IPS DF 6.9 (cell line): ENCODE measurements at places on chromosomes 2 and 18.
A peak's percentile ranks its signal among the peaks of the same experiment; 100 is the strongest.

GRCh38 chr2:121065239-121065638 lies 219.8 kb downstream of the TFCP2L1 start:
- DNase-seq: no peak

DNA sequence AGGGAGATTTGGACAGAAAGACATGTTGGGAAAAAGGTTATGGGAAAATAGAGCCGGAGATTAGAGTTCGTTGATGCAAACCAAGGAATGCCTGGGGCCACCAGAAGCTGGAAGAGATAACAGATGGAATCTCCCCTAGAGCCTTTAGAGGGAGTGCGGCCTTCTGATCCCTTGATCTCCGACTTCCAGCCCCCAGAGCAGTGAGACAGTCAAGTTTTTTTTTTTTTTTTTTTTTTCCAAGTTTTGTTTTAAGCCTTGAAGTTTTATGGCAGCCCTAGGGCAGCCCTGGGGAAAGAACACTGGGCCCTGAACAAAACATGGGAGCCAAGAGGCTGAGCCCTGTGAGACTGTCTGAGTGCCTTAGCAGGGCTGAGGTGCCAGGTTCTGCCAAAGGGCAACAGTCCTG lies 6.5 kb downstream of the DGKD start:
- DNase-seq: no peak

DNA sequence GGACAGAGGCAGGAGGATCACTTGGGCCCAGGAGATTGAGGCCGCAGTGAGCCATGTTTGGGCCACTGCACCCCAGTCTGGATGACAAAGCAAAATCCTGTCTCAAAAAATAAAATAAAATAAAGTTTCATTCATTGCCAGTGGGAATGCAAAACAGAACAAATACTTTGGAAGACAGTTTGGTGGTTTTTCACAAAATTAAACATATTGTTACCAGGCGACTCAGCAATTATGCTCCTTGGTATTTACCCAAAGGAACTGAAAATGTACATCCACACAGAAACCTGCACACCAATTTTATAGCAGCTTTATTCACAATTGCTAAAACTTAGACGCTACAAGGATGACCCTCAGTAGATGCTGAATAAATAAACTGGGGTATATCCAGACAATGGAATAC lies 35.8 kb downstream of the FOSL2 start:
- DNase-seq: no peak

- no peak for DNase-seq
These were observed 32.1 kb upstream of the DPP4 start for GRCh38 chr2:162106146-162106551.

DNA sequence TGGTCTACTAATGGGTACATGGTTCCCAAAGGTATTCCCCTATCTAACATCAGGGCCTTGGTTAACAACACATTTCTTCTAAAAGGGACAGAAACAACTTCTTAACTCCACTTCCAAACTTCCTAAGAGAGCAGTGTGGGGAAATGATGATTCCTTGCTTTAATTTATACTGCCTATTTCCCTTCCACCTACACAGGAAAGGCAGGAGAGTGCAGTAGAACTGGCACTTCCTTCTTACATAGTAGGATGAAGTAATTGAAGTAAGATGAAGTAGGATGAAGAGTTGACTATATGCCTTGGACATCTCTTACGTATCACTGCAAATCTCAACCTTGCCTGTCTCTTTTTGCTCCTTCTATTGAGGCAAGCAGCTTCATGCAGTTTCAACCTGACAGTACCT lies 54.7 kb downstream of the CD28 start:
- DNase-seq: no peak

GRCh38 chr2:147002256-147002655 lies 842.6 kb upstream of the ACVR2A start:
- DNase-seq: no peak

DNA sequence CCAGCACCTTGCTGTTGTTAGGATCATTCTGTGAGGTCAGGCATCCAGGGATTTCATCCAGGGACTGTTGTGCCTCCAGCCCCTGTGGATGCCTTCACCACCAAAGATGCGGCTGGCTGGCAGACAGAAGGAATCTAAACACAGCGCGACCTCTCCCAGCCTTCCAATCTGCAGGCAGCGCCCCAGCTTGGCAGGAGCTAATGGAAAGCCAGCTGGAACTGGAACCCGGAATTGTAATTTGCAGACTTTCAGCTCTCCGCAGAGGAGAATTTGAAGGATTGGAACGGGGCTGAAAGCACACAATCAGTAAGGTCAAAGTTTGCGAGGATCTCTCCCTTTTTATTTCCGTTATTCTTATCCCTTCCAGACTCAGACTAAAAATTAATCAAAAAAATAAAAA lies 127.8 kb downstream of the TRIB2 start:
- no peak for DNase-seq

- DNase-seq: no peak
These were observed 212.2 kb downstream of the TRIB2 start for GRCh38 chr2:12928775-12929401.

- DNase-seq: no peak
These were observed 160.0 kb downstream of the NDUFA10 start for GRCh38 chr2:239865059-239865639.

GRCh38 chr2:27174638-27175037 lies 25.8 kb downstream of the TCF23 start:
- DNase-seq: no peak

DNA sequence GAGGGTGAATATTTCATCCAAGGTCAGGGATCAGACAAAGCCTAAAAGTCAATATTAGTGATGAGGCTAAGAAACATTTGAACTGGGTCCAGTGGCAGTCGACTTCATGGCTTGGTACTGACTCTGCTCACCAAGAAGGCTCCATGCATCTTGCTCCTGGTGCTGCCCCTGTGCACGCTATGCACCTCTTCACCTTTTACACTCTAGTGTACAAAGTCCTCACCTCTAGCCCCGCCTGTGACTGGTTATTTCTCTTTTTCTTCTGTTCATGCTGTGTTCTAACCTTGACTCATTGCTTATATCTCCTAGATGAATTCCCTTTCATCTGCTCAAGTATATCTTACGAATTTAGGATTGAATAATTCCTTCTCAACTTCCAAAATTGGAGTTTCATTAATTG lies 52.4 kb upstream of the ZNF385B start:
- DNase-seq: no peak

GRCh38 chr2:38959938-38960608 lies 70.4 kb downstream of the ARHGEF33 start:
- peak; percentile 63 for DNase-seq

DNA sequence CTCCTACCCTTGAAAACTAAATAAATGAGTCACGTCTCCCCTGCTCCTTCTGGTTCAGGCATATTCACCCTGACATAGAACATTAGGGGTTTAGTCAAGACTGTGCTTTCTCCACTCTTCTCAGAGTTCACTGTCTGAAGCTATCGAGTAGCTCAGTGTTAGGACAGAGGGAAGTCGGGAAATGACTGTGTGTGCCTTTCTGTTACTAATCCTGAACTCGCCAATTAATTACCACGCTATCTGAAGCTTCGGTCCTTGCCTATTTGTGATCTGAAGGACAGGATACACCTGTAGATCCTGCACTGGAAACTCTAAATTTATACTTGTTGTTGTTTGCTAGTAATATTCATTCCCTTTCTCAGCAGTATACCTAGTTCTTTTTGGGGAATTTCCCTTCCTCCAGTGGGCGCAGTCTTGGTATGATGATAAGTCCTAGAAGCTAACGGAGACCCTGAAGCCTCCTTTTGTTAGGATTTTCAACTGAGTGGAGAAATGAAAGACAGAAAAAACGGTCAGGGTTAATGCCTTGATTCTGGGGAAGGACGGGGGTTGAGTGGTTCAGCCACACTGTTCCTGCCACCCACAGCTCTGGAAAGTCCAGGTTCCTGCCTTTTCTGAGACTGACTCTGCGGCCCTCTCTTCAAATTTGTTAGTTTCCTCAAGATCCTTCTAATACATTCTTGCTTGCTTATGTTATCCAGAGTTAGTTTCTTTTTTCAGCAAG lies 218.0 kb downstream of the DLGAP1 start:
- DNase-seq: no peak

GRCh38 chr2:204550751-204551511 lies 5.7 kb downstream of the PARD3B start:
- no peak for DNase-seq

DNA sequence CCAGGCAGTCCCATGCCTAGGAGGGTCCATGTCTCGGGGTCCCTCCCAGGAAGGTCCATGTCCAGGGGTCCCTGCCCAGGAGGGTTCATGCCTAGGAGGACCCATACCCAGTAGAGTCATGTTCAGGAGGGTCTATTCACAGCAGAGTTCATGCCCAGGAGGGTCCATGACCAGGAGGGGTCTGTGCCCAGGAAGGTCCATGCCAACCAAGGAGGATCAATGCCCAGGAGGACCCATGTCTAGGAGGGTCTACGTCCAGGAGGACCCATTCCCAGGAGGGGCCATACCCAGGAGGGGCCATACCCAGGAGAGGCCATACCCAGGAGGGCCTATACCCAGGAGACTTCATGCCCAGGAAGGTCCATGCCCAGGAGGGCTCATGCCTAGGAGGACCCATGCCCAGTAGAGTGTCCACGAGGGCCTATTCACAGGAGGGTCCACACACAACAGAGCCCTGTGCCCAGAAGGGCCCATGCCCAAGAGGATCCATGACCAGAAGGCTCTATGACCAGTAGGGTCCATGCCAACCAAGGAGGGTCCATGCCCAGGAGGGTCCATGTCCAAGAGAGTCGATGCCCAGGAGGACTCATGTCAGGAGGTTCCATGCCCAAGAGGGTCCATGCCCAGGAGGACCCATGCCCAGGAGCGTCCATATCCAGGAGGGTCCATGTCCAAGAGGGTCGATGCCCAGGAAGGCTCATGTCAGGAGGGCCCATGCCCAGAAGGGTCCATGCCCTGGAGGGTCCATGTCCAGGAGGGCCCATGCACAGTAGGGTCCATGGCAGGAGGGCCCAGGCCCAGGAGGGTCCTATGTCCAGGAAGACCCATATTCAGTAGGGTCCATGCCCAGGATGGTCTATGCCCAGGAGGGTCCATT lies 10.1 kb downstream of the GPR35 start:
- no peak for DNase-seq

- no peak for DNase-seq
These were observed 36.1 kb downstream of the RNF152 start for GRCh38 chr18:61856678-61857077.

- no peak for DNase-seq
These were observed 323.1 kb downstream of the NBAS start for GRCh38 chr2:15238028-15238427.

GRCh38 chr2:228417956-228418355 lies 236.5 kb upstream of the SPHKAP start:
- DNase-seq: no peak

DNA sequence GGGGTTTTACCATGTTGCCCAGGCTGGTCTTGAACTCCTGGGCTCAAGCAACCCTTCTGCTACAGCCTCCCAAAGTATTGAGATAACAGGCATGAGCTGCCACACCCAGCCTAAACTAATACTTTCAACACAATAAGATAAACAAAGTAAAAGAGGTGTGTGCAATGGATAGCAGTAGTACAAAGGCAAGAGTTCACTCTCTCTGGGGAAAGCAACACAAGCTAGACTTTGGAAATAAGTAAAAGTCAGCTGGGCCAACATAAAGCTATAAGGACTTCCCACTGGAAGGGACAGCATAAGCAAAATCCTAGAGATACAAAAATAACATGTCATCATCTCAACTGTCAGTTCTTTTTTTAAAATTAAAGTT lies 5.2 kb upstream of the NOSTRIN start:
- no peak for DNase-seq

GRCh38 chr18:32582455-32582854 lies 111.8 kb upstream of the GAREM1 start:
- no peak for DNase-seq

DNA sequence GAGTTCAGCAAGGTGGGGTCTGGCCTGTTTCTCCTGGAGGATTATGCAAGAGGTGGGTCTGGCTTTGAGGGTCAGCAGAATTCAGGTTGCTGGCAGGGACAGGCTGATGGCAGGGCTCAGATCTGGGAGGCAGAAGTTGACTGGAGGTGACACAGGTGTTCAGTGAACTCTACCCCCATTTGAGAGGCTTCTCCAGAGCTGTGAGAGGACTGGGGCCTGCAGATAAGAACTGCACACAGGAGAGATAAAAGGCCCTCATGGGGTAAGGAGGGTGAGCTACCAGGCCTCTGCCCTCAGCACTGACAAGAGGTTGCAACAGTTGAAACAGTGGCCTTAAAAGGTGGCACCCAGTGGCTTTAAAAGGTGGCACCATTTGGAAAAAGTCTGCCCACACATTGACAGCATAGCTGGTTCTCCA lies 13.1 kb downstream of the MOCOS start:
- DNase-seq: no peak

DNA sequence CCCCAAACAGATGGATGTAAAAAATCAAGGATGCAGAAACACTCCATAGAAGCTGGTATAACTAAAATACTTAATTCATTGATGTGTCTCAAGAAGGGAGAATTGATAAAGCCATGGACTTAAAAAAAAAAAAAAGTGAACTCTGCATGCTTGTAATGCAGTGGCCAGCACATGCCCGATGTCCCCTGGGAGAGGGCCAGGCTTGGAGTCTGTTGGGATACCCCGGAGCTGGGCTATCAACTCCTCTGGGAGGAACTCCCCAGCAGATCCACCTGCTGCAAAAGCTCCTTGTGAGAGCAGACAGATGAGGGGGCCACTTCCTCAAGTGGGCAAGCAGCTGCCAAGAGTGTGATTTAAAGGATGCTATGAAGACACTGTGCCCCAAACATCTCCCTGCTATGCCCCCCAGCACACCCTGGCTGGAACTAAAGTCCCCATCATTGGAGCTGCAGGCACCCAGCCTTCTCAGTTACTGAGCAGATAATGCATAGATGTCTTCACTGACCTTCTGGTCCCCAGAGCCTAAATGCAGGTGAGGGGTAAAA lies 311.5 kb upstream of the ID2 start:
- no peak for DNase-seq

GRCh38 chr18:76838182-76838581 lies 15.8 kb downstream of the ZNF236 start:
- no peak for DNase-seq

- no peak for DNase-seq
These were observed 26.3 kb downstream of the MRPL33 start for GRCh38 chr2:27797841-27798240.

DNA sequence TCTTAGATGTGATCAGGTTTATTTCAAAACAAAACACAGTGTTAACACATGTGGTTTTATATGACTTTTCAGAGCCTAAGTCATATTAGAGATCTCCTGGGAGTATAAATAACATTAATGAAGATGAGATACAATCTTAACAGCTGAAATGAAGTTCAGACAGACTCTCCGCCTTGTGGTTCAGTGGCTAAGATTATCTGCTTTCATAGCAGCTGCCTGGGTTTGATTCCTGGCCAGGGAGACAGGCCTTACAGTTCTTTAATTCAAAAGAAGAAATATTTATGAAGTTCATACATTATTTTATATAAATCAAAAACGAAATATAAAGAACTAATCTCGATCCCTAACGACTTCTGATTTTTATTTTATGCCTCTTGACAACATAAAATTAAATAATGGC lies 35.2 kb upstream of the TTC32 start:
- no peak for DNase-seq

DNA sequence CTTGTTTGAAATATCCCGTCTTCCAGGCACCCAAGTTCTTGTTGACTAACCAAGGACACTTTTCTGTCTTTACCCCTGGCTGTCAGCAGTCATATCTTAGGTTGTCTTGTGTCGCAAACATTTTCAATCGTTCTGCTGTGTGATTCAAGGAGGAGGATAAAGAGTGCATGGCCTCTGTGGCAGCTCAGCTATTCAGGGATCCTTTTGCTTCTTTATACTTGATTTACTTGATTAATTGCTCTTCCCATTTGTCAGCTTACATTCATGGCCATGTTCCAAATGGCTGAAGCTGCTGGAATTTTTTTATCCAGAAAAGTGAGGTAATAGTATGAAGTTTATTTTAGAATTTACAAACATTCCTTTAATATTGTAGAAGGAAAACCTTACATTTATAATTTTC lies 97.3 kb upstream of the FZD5 start:
- DNase-seq: no peak
